NCI-H1436 treated with DMSO at 0.1 percent for 48 hours (cell line): ENCODE measurements at places on chromosomes 7 and 10.

- DNase-seq: no peak
Measured at GRCh38 chr7:130266258-130266960, at the start of gene CPA2. Gene CPA2, plus strand, starts transcription at chr7:130266863. Its CDS starts 19 bp downstream, at chr7:130266882.

DNA sequence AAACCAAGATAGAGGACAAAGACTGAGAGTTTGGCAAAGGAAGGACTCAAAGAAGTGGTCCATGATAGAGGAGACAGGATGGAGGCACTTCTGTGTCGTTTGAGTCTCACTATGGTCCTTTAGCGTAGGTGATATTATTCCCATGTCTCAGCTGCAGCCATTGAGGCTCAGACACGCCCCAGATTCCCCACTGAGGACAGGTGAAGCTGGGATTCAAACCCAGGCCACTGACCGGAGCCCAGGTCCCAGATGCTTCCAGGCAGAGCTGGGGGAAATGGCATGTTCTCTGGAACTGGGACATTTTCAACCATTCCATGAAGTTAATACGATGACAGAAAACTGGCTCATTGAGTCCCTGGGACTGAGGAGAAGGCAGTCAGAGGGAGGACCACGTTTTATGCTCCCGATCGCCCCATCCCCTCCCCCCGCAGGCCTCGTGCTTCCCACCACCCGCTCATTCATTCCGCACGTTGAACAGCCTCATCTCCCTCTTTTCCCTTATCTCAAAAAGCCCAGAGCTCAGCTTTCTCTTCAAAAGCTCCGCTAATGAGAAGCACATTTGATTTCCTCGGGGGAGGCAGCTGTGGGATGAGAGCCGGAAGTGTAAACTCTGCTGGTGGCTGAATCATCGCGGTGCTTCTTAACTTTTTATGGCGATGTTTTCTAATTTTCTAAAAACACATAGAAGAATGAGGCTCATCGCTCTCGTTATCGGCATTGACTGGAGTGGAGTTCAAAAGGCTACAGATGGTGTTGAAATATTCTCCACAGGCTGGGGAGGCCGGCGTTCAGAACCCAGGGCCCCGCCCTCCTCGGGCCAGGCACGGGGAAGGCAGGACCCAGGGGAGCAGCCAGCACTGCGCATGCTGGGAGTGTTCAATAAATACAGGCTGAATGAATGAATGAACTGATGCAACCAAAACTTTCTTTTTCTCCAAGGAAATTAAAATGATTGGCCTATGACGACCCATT lies 64.0 kb downstream of the OAT start:
- peak; percentile 95 for DNase-seq

GRCh38 chr10:121721257-121721656 lies 123.0 kb upstream of the FGFR2 start:
- DNase-seq: no peak

DNA sequence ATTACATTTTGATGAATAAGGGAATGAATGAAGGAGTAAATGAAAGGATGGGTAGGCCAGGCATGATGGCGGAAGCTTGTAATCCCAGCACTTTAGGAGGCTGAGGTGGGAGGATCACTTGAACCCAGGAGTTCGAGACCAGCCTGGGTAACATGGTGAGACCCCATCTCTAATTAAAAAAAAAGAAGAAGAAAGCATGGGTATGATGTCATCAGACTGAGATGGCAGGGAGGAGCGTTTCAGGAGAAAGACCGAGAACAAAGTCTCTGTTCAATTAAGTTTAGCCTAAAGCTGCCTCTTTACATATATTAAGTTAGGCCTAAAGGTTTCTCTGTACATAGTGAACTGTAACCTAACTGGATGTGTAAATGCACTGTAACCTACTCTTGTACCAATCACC lies 42.2 kb upstream of the SMNDC1 start:
- no peak for DNase-seq

DNA sequence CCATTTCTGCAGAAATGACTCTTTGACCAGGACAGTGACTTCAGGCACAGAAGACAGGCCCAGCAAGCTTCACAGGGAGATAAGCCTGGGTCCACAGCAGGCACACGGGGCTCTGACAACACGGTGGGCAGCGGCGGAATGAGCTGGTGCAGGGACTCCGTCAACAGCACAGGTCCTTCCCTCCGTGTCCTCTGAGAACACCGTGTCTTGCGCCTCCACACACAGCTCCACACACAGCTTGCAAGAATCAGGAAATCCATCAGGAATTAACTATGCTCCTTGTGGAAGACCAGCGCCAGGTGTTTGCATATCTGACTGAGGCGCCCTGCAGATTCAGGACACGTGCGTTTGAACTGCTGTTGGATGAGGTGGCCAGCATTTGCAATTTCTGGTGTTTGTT lies 39.6 kb downstream of the TCERG1L start:
- no peak for DNase-seq

GRCh38 chr7:155283565-155284194 lies 14.0 kb upstream of the INSIG1 start:
- no peak for DNase-seq

DNA sequence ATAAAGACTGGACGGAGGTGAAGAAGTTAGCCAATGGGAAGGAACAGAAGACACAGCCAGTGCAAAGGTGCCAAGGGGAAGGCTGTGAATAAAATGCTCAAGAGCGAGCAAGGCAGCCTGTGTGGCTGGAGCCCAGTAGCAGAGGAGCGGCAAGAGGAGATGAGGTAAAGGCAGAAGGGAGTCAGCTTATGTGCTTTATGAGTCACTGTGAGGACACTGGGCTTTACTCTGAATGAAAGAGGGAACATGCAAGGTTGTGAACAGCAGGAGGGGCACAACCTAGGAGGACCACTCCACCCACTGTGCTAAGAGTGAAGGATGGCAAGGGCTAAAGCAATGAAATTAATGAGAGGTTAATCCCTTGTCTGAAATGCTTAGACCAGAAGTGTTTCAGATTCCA lies 129.0 kb upstream of the ODAD2 start:
- DNase-seq: no peak

DNA sequence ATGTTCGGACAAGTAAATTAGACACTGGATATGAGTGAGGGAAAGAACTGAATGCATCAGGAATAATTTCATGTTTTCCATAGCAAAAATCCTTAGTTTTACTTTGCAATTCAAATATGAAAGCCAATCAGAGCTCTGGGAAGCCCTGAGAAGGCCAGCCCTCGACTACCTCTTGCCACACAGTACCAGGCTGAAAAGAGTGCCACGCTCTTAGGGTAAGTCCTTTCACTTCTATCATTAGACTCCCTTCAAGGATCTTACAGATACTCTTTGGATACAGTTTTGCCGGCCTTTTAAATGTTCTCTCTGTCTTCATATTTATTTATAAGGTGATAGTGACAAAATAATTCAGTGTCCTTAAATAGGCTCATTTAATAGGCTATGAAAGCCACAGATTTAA lies 1.9 kb downstream of the COBL start:
- no peak for DNase-seq

GRCh38 chr7:142964502-142965246 lies 2.5 kb upstream of the KEL start:
- DNase-seq: no peak

DNA sequence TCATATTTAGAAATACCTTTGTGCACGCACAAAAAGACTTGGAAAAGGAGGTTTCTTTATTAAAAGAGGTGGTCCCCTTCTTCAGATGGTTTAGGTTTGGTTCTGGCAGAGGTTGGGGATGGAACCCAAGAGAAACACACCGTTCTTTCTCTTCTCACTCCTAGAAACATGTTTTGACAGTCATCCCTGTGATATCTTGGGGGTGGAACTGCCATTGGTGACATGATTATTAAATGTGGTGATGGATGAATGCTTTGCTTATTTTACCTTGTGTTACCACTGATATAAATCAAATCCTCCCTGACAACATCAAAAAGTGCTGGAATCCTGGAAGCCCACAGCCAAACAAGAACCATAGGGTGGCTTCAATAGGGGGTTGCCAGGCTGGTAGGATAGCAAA lies 146.5 kb downstream of the CCDC3 start:
- DNase-seq: no peak

- no peak for DNase-seq
Measured at GRCh38 chr7:5217396-5217795, 27.4 kb downstream of the WIPI2 start.

DNA sequence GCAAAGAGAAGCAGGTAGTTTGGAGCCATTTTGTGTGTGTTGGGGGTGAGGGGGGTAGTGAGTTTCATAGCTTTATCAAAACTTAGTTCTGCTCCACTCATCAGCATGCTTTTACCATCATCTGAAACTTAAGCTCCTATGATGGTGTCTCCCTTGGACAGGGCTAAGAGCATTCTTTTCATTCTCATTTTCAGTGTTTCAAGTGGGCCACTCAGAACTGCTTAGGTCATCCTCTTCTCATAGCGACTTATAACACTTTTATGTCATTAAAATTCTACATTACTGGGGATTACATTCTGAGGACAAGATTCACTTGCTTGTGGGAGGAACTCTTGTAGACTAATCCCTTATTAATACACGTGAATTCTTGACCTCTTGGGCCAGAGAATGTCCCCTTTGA lies 649.4 kb downstream of the SUGCT start:
- no peak for DNase-seq

- peak; percentile 24 for DNase-seq
Measured at GRCh38 chr10:59176241-59177030, at the start of gene PHYHIPL. Gene PHYHIPL, plus strand, starts transcription at chr10:59176643. Its CDS starts 211 bp downstream, at chr10:59176854.

- no peak for DNase-seq
Measured at GRCh38 chr7:121871188-121871587, 1.8 kb upstream of the PTPRZ1 start.

- DNase-seq: no peak
Measured at GRCh38 chr10:113135025-113135424, 185.0 kb downstream of the TCF7L2 start.

GRCh38 chr7:149869867-149870266 lies 3.9 kb upstream of the ATP6V0E2 start:
- DNase-seq: no peak

DNA sequence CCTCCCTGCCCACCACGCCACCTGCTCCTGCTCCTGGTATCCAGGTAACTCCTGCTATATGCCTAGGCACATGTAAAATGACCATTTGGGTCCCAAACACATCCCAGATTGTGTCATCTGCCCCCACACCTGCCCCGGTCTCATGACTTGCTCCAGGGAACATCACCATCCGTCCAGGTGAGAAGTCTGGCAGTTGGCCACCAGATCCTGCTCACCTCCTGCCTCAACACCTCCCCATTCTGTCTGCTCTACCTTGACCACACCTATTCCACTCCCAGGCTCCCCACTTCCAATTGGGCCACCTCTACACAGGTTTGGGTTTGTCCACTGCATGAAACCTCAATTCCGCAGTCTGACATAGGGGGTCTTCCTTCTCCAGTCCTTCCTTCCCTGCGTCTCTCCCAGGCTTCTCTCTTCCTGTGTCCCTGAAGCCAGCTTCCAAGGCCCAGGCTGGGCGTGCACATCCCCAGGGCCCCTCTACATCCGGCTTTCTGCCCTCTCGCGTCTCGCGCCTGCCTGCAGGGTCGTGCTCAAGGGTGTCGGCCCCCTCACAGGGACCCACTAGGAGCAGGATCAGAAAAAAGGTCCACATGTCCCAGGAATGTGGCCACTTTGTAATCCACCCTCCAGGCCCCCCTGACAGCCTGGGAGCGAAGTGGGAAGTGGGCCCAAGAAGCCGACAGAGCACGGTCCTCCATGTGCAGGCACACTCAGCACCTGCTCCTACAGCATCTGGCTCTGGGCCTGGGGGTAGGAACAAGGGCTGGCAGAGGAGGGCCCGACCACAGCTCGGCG lies 49.3 kb upstream of the DAGLB start:
- DNase-seq: no peak

GRCh38 chr10:570628-571163 lies 118.8 kb downstream of the DIP2C start:
- no peak for DNase-seq

DNA sequence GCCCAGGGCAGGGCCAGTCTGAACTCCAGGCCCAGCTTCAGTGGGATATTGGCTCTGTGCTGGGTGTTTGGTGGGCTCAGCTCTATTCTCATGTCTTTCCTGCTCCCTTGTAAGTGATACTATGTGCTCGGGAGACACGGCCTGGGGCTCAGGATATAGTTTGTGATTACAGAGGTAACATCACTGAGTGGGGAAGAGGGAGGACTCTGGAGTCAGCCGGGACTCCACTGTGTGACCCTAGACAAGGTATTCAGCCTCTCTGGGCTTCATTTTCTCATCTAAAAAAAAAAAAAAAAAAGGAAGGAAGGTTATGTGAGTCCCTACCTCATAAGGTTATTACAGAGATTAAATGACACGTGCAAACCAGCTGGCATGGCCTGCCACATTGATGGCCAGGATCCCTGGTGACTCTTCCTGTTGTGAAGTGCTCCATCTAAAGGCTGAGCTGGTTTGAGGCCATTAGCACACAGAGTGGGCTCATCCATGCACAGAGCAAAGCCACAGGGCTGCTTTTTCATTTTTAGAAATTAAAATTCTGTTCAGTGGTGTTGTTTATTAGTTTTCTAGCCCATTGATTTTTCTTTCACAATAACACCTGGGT lies 15.7 kb downstream of the SLC13A4 start:
- DNase-seq: no peak

DNA sequence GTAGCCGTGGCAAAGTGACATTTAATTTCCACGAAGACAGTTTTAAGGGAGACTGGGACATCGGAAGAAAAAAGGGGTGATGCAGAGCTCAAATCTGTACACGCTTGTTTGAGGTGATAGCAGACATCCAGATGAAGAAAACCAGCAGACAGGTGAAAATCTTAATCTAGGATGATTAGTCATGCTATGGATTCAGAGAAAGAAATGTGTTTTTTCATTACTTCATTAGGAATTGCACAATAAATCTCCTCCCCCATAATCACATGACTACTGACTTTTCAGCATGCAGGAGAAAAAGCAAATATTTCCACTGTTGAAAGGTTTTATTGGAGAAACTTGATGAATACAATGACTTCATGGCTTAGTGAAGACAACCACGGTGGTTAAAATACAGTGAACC lies 2.5 kb downstream of the NUDT5 start:
- no peak for DNase-seq
